Spleen (tissue), 13 donors: ENCODE measurements at places on chromosomes 1 and 21. TPM values are rescaled to one million over a fixed set of nuclear protein-coding genes. Genes with fewer than 3 reads are reported as not detected.
A peak's percentile ranks its signal among the peaks of the same experiment; 100 is the strongest.

DNA sequence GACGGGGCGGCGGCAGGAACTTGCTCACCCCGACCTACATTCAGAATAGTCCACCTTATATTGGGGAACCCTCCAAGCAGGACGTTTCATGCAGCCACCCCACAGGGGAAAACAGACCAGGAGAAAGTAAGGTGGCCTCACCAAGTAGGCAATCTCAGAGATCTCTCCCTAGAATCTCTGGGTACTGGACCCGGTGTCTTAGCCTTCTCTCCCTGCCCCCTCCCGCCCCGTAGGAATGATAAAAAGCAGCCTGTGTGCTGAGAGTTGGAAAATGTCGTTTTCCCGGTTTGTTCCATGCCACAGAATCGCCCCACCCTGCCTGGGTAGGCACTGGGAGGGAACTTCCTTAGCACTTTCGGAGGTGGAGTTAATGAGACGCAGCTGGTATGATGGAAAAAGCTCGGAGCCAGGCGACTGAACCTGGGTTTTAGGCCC lies 789 bp upstream of the PTPN14 start:
- DNase-seq = no peak

GRCh38 chr1:61000327-61000726 lies 82.0 kb upstream of the NFIA start:
- DNase-seq = no peak

DNA sequence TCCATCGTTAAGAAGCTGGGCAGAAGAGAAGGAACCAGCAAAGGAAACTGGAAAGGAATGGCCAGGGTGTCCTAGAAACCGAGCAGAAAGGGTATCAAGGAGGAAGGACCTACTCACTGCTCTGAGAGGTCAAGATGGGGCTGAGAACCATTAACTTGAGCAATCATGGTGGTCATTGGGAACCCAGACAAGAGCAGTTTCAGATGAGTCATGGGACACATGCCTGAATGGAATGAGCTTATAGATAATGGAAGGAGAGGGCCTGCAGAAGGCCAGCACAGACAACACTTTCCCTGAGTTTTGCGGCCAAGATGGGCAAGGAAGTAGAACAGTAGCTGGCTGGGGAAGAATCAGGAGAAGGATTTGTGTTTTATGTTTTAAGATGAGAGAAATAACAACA lies 383.2 kb downstream of the KIF26B start:
- no peak for DNase-seq

DNA sequence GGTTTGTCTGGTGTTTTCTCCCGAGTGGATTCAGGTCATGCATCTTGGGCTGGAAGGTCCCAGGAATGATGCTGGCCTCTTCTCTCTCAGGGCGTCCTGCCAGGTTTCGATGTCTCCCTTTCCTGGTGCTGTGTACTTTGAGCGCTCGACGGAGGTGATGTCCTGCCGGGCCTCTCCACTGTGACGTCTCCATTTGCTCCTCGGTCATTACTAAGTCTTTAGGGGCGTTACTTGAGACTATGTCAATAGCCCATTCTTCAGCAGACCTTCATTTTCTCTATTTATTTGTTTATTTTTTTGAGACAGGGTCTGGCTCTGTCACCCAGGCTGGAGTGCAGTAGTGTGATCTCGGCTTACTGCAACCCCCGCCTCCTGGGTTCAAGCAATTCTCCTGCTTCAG lies 37.2 kb upstream of the TNFRSF1B start:
- no peak for DNase-seq

GRCh38 chr1:145719230-145720079 lies at the start of gene CD160:
CD160 (plus strand) TSS chr1:145719499; CDS start chr1:145728328, 8,829 bp downstream.
- peak; percentile 69 for DNase-seq

The SH2D1B gene
- 4.9 TPM for total RNA-seq

The OR2T29 gene
- 0.60 TPM for total RNA-seq

The DCST1 gene
- not detected for total RNA-seq

The NOTCH2 gene
- 159 TPM for total RNA-seq

The RHEX gene
- 5.9 TPM for total RNA-seq
